GM19239 (cell line): ENCODE measurements at places on chromosomes 2 and 18.

DNA sequence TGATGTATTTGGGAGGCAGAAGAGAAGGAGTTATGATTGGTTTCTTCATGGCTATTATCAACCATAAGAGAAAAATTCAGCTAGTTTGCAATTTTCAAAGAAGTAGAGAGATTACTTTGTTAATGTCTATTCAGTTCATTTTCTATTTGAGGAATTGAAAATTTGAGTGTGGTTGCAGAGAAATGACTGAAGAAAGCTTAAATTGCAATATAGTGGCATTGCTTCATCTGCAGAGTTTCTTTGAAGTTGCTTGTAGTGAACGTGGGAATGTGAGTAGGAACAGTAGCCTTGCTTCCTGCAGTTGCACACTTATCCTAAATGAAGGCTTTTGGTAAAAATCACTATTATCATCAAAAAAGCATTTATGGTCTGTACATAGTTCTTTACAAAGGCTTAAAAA, 14.7 kb upstream of the CYRIA start:
- DNase-seq: no peak

DNA sequence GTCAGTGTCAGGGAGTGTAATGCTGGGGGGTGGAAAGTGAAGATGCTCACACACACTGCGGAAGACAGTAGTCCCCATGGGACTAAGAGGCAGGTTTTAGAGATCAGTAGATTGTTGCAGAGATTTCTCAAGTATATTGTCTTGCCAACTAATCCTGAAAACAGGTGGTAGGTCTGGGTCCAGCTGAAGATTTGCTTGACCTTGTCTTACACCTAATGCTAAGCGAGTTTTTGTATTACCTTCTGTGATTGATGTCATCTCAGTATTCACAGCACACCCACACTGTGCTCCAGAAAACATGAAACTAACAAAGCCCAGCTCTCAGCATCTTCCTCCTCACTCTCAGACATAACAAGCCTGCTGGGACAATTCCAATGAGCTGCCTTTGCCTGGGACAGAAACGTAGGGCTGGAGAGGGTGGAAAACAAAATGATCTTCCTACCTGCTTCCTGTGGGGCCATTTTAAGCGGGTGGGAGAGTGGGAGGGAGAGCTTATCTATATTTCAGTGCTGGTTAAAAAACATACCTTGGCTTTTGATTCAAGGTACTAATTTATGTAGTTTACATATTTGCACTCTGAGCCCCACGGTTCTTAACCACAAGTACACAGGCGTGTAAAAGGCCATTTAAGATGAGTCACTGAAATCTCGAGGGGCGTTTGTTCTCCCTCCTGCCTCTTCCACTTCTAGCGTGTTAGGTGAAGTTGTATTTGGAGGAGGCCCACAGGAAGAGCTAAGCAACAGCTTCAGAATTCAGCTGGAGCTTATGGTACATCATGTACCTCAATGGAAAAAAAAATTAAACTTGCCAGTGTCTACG, 23.1 kb upstream of the RBMS1 start:
- no peak for DNase-seq

GRCh38 chr2:71277536-71278103, 50.7 kb upstream of the PAIP2B start:
- DNase-seq: no peak

GRCh38 chr2:20625491-20626391, 25.2 kb downstream of the HS1BP3 start:
- DNase-seq: no peak

GRCh38 chr2:110820128-110820527, 87.8 kb downstream of the ACOXL start:
- DNase-seq: no peak
